Activated CD4-positive, alpha-beta memory T cell treated with anti-CD3 and anti-CD28 coated beads, Interleukin-2, amount 10 ng/mL, durations not matched to agents 7 days and 5 days (primary cell): ENCODE measurements at places on chromosomes 16 and 17. TPM values are rescaled to one million over a fixed set of nuclear protein-coding genes. Genes with fewer than 3 reads are reported as not detected.
A peak's percentile ranks its signal among the peaks of the same experiment; 100 is the strongest.

The GSG1L gene
- 0.55 TPM for total RNA-seq

The MEIOB gene
- 0.18 TPM for total RNA-seq

The ZNF785 gene
- total RNA-seq, result 13.3 TPM

The KRTAP4-4 gene
- not detected for total RNA-seq

The KRT25 gene
- total RNA-seq, result not detected

The TBC1D3C gene
- total RNA-seq, result not detected

The TMC8 gene
- total RNA-seq, result 316 TPM

DNA sequence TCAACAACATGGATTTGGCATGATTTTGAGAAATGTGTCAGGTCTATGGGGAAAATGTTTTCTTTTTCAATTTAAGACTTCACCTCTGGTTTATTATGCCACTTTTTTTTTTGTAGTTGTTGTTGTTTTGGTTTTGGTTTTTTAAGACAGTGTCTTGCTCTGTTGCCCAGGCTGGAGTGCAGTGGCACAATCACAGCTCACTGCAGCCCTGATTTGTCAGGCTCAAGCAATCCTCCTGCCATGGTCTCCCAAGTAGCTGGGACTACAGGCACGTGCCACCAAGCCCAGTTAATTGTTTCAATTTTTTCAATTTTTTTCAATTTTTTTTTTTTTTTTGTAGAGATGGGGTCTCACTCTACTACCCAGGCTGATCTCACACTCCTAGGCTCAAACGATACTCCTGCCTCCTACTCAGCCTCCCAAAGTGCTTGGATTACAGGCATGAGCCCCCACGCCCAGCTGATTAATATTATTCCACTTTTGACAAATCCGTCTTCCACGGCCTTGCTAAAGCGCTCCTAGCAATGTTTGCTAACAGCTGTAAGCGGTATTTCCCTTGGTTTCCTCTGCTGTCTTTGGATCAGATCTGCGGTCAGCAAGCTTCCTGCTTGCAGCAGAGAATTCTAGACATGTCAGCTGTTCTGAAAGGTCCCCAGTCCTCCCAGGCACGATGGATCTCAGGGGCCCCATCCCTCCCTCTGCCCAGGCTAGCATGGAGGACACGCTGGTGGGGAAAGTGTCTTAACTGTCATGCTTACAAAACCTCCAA lies 7.0 kb upstream of the MILR1 start:
- DNase-seq, result peak; percentile 52

DNA sequence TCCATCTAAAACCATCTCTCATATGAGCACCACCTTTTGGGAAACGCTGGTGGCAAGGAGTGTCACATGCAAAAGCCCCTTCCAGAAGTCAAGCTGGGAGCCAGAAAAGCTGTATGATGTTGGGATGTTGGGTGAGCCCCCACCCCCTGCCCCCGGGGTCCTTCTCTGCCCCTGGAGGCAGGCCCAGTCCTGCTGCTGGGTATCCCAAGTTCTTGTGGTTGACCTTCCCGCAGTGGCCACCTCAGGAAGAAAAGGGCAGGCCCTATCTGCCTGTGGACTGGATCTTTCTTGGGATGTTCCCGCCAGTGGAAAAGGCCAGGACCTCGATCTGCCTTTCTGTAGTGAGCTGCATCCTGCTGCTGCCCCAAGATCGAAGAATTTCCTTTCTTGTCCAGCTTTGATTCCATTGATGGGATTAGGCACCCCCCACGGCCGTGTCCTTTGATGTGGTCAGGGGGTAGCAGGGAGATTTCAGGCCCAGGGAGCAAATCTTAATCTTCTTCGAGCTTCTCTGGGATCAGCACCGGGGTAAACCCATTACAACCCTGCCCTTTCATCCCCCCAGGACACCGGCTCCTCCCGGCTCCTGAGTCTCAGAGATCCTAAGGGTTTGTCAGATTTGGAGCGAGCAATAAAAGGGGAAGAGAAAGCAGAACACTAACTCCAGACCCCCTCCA lies 165.6 kb downstream of the RAB11FIP4 start:
- no peak for DNase-seq

DNA sequence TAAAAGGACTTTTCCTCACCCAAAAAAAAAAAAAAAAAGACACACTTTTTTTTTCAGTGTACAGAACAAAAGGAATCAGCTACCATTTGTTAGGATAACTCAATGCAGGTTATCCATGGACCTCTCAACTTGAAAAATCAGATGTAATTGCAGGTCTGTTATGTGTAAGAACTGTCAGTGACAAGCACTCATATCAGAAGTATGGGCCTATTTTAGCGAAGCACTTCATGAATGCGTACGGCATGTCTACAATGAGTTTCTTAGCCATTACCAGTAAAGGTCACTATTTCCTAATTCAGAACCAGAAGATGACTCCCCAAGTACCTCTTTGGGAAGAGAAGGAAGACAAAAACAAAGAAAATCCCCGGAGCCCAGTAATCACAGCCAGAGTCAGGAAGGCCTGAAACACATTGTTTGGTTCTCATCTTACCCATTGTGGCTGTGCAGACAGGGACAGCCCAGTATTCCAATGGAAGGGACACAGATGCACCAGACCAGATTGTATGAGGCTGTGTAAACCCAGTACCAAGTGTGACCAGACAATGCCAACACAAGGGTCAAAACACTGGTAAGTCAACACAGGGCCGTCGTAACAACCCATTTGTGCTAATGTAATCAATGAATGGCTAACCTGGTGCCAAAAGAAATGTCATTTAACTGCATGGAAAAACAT lies 188.0 kb downstream of the PMP22 start:
- DNase-seq, result no peak

DNA sequence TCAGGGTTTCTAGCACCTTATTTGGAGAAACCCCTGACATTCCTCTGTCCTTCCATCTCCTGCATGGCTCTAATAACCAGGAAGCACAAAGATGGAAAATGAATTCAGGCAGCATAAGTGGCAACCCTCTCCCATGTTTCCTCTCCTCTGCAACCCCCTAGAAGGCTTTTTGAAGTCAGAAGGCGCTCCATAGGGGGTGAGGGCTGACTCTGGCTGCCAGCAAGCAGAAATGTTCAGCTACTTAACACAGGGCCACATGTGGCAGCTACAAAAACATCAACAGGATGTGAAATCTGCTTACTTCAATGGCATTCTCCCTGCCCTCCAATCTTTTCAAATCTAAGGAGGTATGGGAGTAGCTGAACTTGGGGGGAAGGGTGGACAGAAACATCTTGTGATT lies 55.2 kb upstream of the IRX5 start:
- no peak for DNase-seq

GRCh38 chr17:77097631-77098180 lies 43.1 kb upstream of the SEC14L1 start:
- no peak for DNase-seq

DNA sequence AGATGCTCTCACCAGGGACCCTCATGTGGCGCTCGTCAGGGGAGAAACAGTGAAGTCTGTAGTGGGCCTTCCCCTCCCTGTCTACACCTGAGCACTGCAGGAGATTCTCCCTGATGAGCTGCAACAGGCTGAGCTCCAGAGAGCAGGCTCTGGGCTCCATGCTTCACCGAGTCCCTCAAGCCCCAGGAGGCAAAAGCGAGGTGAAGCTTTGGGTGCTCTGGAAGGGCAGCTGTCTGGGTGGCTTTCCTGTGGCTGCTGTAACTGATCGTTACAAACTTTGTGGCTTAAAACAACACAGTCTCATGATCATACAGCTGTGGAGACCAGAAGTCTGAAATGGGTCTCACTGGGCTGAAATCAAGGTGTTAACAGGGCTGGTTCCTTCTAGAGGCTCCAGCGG lies 12.1 kb upstream of the CD300LD start:
- no peak for DNase-seq

- DNase-seq, result no peak
These were observed 14.4 kb downstream of the SDR42E1 start for GRCh38 chr16:81996664-81997509.

DNA sequence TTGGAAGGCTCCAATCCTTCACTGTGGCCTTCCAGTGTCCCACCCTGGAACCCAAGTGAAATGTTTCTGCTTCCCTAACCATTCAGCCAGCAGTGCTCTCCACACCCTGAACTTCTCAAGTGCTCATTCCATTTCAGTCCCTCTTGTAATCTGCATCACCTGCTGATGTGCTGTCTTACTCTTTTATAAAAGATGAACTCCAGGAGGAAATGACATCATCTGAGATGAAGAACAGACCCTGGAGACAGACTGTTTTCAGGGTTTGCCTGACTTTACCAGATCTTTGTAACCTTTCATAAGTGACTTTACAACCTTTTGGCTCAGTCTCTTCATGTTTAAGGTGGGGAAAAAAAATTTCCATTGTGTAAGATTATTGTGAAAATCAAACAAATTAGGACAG lies 61.3 kb downstream of the CNTNAP4 start:
- DNase-seq, result no peak

- no peak for DNase-seq
These were observed 28.3 kb downstream of the LYRM1 start for GRCh38 chr16:20928774-20929411.

DNA sequence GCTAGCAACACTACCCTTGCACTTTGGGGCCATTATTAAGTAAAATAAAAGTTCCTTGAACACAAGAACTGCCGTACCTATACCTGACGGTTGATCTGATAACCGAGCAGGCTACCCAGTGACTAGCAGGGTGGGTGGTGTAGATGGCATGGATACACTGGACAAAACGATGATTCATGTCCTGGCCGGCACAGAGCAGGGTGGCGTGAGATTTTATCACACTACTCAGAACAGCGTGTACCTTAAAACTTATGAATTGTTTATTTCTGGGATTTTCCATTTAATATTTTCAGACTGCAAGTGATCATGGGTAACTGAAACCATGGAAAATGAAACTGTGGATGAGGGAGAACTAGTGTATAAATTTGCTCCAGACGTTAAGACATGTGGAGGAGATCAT lies 41.0 kb upstream of the MSI2 start:
- no peak for DNase-seq

GRCh38 chr17:76727745-76728456 lies 1.3 kb downstream of the METTL23 start:
- DNase-seq, result peak; percentile 35

GRCh38 chr16:88060524-88061219 lies 109.4 kb downstream of the BANP start:
- no peak for DNase-seq

DNA sequence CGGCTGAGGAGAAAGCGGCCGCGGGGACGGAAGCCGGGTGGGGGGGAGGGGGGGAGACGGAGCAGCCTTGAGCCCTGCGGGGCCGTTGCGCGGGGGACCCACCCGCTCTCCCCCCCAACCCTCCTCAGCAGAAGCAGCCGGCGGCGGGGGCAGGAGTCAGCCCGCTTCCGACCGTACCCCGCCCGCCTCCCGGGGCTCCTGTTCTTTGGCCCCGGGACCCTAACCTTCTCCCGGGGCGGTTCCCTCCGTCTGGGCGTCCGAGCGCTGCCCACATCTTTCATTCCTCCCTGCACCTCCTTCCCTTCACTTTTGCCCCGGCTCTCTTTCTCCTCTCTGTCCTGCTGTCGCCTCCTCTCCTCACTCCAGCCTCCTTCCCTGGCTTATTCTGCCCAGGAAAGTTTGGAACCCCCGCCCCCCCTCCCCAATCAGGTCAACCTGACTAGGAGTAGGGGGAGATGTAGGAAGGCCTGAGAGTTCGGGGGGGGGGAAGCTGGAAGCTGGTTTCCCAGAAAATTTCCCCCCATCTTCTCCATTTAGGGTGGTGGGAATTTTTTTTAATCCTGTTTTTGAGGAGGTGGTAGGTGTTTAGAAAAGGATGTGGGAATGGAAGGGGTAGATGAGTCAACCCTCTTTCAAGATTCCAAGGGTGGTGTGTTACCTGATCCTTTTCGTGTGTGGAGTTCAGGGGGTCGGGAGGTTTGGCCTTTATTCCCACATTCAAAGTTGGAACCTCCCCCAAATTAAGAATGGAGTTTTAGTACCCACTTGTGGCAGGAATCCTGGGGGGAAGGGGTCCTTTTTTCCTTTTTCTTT lies 427 bp upstream of the NLK start:
- DNase-seq, result no peak

DNA sequence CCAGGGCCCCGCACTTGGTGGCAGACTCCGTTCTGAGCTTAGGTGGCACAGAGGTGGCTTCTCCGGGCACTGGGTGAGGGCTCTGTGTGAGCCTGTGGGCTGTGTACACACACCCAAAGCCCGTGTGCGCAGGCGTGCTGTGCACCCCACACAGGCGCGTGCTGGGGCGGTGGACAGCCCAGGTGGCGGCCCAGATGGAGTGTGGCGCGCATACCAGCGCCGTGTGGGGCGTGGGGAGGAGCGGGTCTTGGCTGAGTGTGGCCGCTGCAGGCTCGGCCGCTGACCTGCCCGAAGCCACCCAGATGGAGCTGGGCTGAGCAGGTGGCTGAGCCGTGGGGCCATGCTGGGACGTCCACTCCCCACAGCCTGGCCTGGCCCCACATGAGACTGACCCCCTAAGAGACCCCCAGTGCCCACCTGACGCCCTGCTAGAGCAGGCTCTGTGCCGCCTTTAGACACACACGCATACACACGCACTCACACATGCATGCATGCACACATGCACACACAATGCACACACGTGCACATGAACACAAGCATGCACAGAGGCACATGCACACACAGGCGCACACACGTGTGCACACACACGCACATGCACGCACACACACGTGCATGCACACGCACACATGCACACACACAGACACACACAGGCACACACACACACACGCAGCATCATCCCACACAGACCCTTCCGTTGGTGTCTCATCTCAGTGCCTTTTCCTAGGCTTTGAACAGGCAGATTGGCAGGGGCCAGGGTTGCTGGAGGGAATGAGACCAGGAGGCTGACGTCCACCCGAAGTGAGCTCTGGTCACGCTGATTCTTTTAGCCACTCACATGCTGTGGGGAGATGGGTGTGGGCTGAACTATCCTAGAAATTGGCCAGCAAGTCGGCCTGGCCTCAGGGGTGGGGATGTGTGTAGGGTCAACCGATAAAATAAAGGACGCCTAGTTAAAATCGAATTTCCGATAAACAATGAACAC lies 2.1 kb downstream of the PRR35 start:
- DNase-seq, result no peak

- DNase-seq, result no peak
These were observed 82.3 kb downstream of the ARHGAP23 start for GRCh38 chr17:38510421-38511149.

DNA sequence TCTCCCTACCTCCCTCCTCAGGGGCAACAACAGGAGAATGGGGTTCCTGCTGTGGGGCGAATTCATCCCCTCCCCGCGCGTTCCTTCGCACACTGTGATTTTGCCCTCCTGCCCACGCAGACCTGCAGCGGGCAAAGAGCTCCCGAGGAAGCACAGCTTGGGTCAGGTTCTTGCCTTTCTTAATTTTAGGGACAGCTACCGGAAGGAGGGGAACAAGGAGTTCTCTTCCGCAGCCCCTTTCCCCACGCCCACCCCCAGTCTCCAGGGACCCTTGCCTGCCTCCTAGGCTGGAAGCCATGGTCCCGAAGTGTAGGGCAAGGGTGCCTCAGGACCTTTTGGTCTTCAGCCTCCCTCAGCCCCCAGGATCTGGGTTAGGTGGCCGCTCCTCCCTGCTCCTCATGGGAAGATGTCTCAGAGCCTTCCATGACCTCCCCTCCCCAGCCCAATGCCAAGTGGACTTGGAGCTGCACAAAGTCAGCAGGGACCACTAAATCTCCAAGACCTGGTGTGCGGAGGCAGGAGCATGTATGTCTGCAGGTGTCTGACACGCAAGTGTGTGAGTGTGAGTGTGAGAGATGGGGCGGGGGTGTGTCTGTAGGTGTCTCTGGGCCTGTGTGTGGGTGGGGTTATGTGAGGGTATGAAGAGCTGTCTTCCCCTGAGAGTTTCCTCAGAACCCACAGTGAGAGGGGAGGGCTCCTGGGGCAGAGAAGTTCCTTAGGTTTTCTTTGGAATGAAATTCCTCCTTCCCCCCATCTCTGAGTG lies 5.9 kb upstream of the LASP1NB start:
- DNase-seq, result peak; percentile 7

- no peak for DNase-seq
These were observed 68.9 kb upstream of the EEF2KMT start for GRCh38 chr16:5166486-5166885.
